Esophagus muscularis mucosa (tissue), 4 donors: ENCODE measurements at places on chromosomes 5 and 9.

- no peak for DNase-seq
Observed at GRCh38 chr9:2810420-2811075, 33.3 kb downstream of the PUM3 start.

DNA sequence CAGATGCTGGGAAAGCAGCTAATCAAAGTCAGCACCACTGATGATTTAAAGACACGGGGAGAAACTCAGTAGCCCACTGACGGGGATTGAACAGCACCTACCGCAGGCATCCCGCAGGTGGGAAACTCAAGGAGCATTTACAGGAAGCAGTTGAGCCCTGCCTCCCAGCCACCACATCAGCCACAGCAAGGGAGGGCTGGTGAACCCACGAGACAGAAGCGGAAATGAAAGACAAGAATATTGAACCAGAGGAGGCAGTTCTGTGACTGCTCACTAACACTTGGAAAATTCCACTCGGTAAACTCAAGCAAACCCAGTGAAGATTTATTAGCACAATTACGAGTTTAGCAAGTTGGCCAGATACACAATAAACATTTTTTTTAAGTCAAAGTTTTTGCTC, 10.6 kb upstream of the FAM163B start:
- no peak for DNase-seq

DNA sequence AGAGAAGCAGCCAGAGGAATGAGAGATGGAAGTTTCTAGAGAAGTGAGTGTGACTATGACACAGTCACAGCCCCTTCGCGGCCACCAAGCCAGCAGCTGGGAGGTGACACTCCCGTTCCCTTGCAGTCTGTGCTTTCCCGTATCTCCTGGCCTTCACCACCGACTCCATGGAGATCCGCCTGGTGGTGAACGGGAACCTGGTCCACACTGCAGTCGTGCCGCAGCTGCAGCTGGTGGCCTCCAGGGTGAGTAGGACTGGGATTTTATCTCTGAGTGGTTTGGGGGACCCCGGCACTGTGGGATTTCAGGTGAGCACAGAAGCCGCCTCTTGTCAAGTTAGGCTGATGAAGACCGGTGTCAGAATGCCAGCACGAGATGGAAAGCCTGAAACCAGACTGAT, 12.1 kb upstream of the SLC2A8 start:
- no peak for DNase-seq

DNA sequence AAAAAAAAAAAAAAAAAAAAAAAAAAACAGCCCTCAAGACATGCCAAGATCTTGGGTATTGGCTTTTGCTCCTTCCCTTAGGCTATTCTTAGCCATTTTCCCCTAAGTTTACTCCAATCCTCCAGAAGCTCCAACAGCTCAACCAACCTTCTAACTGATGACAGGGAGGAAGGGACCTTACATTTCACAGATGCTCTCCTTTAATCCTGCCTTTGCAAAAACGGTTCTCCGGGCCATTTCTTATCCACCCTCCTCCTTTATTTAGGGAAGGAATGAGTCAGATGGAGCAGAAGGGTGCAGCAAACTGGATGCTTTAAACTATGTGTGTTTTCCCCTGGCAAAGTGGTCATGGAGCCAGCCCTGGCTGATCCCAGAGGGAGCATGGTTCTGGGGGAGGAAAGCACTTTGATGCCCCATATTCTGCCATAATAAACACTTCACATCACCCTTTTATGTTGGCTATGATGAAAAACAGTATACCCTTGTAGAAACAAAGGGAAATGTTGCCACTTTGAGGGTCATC, 369.4 kb upstream of the DMAC1 start:
- DNase-seq, result no peak

DNA sequence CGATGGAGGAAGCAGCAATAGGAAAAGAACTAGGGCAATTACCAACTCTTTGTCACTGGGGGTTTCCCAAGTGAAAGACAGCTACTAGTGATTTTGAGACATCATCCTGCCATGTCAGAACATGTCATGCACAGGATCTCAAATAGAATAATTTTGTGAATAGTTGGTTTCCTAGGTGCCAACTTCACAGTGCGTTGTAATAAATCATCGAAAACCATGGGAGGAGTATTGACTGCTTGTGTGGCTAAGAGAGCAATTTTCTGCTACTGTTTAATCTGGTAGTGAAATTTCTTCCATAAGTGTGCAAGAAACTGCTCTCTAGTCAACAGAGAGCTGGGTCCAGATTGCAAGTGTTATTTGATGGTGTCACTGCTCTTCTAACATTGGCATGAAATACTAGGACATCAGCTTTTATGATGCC, 168.6 kb downstream of the NNT start:
- no peak for DNase-seq

- no peak for DNase-seq
Observed at GRCh38 chr5:98095072-98095471, 678.4 kb upstream of the RGMB start.

GRCh38 chr9:2174306-2174705, 159.2 kb downstream of the SMARCA2 start:
- no peak for DNase-seq

DNA sequence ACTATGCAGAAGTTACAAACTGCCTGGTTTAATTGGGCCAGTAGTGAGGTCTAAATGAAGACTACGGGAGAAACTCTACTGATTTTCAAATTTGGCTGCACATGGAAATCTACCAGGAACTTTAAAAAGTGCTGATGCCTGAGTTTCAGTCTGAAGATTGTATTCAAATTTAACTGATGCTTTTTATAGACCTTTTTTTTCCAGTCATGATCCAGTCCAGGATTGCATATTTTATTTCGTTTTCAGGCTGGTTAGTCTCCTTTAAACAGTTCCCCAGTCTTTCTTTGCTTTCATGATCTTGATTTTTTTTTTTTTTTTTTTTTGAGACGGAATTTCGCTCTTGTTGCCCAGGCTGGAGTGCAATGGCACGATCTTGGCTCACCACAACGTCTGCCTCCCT, 23.7 kb upstream of the SPZ1 start:
- DNase-seq, result no peak

- no peak for DNase-seq
Observed at GRCh38 chr9:34049630-34050384, 1.1 kb upstream of the UBAP2 start.
